Aorta (tissue), 5 donors: ENCODE measurements at places on chromosomes 11 and 22.

GRCh38 chr11:67436459-67437081, 912 bp downstream of the PTPRCAP start:
- DNase-seq: no peak

DNA sequence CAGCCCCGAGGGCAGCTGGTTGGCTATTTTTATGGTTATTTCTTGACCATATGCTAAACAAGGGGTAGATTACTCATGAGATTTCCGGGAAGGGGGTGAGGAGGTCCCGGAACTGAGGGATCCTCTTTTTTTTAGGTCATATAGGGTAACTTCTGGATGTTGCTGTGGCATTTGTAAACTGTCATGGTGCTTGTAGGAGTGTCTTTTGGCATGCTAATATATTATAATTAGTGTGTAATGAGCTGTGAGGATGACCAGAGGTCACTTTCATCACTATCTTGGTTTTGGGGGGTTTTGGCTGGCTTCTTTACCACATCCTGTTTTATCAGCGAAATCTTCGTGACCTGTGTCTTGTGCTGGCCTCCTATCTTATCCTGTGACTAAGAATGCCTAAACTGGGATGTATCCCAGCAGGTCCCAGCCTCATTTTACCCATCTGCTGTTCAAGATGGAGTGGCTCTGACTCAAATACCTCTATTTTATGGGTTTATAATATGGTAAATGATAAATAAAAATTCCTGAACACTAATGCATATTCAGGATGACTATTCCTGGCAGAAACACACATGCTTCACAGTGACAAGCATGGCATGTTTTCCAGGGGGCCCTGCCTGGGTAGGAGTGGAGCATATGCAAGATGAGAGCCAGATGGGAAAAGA, 11.2 kb downstream of the KREMEN1 start:
- DNase-seq: no peak

GRCh38 chr11:109933126-109933525, 160.1 kb upstream of the ZC3H12C start:
- no peak for DNase-seq

DNA sequence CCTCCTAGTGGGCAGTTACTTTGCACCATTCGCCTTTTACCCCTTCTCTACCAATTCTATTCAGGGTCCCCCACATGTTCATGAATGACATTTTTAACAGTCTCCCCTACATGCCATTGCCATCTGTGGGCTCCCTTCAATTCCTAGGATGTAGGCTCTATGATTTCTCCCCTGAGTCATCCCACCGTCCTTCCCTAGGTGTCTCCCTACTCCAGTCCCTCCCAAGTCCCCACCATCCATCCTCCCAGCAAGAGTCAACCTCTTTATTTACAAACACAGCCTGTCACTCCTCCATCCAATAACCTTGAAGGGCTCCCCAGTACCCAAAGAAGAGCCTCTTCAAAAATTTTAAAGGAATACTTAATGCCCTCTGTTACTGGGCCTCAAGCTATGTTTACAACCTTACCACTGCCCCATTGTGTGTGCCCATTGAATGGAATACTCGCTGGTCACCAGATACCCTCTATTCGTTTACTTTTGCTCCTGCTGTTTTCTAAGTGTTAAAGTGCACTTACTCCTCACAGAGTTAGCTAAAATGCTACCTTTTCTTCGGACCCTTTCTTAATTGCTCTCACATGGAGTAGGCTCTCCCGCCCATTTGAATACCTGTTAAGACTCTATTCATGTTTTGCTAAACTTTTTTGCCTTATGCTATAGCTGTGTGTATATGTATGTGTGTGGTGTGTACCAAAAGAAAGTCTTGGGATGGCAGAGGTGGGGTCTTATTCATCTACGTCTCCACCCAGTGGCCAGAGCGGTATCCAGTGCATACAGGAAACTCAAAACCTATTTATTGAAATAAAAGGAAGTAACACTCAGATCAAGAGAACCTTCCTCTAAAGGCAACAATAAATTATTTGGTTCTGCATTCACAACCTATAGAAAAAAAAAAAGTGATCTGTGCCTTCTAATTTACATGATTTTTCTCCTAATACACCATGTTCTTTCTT, 235.8 kb upstream of the CCDC90B start:
- no peak for DNase-seq

DNA sequence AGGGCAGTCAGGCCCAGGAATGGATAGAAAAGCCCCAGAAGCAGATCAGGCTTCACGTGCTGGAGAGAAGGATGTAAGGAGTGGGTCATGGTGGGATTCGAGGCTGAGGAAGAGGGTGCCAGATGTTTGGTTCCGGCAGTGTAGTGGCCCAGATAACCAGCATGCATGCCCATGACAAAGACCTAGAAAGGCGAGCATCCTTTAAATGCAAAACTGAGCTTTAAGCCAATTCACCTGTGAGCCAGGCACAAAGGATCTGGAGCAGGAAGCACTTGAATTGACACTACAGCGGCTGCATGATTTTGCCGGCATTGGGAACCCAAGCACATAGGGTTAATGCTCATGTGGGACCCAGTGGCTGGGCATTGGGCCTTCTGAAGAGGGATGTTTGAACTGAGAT, 185.5 kb downstream of the TRIM29 start:
- no peak for DNase-seq

DNA sequence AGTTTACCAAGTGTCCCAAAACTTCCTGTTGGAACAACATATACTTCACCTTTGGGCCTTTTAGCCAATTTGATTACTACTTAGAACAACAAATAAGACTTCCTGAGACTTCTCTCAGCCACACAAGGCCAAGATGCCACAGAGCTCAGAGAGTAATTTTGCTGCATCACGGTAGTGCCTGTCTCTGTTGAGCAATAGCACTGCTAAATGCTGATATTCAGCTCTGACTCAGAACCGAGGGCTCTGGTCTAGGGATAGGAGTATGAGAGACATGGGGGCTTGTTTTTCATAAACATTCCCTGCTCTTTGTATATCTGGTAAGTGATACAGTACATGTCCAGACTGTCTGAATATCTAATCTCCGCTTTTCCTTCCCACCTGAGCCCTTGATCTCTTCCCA, 260.4 kb upstream of the ARHGAP20 start:
- no peak for DNase-seq

DNA sequence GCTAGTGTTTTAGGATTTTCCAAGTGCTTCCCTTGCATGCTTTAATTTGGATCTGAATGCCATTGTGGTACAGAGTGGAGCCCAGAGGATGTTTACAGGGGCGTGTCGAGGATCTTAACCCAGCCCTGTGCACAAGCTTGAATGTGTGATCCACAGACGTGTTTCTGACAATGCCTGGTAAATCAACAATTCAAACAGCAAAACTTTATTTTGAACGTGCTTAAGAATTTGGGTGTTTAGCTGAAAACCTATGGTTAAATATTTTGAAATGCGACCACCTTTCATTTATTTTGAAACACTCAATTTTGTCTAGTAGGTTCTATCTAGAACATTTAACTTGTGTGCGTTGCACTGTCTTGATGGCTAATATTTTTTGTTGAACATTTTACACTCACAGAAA, 1.8 kb downstream of the TUBA8 start:
- no peak for DNase-seq

DNA sequence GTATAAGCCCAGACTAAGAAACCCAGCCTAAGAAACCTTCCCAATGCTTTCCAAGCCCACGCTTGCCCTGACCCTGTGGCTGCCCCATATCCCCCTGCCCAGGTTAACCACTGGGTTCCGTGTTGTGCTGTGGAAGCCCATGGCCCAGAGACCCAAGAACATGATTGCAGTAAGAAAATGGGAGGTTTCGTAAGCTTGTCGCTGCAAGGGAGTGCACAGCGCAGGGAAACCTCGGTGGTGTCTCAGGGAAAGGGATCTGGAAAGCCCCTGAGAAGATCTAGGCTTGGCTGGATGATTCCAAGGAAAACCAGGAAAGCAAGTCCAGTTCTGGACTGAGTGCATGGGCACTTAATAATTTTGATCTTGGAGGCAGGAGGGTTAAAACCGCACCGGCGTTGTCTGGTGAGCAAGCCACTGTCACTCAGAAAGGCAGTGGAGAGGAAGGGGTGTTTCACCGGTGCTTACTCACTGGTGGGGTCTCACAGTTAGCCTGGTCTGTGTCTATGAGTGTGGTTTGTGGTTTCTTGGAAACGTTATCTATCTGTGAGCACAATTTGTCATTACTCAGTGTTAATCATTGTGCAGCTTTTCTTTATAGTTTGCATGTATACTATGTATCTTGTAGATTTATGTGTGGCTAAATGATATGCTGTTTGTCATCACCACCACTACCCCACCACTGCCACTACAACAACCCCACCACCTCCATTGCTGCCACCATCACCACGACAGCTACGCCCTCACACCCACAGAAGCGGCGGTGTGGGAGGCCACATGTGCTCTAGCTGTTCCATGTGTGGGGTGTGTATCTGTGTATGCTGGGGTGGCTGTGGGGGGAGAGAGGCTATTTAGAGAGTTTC, 53.3 kb upstream of the PRDM11 start:
- DNase-seq: no peak
